Stimulated activated CD8-positive, alpha-beta memory T cell treated with anti-CD3 and anti-CD28 coated beads, Interleukin-4, amount 100 ng/mL, for 1 hour (primary cell): ENCODE measurements at places on chromosomes 2 and 18.

GRCh38 chr2:241924069-241924908, 54.8 kb downstream of the RTP5 start:
- DNase-seq, result no peak

DNA sequence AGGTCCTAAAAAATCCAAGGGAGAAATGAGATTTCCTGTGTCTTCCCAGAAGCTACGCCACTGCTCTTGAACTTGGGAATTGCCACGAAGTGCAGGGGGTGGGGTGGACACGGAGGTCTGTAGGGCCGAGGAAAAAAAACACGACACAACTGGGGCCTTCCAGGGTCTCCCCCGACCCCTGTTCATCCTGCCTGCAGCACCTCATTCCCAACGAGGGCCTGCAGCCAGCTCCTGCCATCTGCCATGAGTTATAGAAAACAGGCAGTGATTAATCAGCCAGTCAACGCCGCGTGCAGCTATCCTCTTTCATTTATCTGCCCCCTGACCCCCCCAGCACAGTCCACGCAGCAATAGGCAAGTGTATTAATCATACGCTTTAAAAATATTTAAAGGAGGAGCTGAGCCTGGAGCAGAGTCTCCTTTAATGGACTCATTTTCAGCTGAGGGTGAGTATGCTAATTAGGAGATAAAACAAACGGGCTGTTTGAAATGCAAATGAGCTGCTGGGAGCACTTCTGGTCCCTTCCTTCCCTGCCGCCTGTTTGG, 209.9 kb downstream of the TFCP2L1 start:
- no peak for DNase-seq

DNA sequence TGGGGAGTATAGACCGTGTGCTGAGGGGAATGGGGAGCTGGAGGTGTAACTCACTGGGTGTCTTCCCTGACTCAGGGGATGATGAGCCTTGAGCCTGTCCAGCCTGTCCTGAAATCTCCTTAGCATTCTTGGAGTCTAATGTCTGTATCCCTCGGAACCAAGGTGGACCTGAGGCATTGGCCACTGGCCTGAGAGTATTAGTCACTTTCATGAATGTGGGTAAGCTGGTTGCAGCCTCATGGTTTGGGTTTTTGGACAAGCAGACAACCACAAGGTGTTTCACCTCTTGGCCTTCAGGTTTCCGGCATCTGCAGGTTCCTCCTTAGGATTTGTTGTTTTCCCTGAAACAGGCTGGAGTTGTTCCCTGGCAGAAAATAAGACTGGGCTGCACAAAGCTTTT, 63.2 kb downstream of the PRKCE start:
- no peak for DNase-seq

- no peak for DNase-seq
Observed at GRCh38 chr2:72917138-72917876, at the start of gene EMX1. TSS of gene EMX1 (plus strand) at chr2:72917519. CDS start at chr2:72917853, 334 bp downstream.

DNA sequence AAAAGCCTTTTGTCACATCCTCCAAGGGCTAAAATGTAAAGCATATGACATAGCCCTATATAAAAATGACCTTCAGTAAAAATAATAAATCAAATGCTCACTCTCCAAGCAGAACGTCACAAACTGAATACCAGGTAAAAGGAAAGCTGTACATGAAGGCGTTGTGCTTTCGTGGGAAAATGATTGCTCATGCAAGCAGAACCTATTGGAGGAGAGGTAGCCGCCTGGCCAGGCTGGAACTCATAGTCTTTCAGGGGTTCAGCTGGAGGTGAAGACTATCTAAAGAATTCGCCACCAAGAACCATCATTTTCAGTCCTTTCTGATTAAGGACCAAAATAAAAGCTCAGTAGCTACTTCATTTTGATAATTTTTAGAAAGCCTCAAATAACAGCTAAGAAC, 44.7 kb downstream of the ANKRD44 start:
- no peak for DNase-seq

DNA sequence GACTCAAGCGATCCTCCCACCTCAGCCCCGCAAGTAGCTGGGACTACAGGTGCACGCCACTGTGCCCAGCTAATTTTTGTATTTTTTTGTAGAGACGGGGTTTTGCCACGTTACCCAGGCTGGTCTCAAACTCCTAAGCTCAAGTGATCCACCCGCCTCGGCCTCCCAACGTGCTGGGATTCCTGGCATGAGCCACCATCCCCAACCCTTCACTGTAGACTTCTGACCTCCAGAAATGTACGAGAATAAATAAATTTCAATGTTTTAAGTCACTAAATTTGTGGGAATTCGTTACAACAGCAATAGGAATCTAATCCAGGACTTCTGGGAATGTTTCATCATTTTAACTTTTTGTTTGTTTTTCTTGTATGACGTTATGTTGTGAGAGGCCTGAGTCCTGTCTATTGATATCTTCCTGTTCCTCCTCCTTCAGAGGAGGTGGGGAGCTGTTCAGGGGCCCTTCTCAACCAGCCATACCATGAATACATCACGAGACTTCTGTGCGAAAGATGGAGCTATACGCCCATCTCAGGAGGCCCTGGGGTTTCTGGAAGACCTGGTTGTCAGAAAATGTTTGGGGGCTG, 40.0 kb downstream of the TEX44 start:
- DNase-seq, result no peak

DNA sequence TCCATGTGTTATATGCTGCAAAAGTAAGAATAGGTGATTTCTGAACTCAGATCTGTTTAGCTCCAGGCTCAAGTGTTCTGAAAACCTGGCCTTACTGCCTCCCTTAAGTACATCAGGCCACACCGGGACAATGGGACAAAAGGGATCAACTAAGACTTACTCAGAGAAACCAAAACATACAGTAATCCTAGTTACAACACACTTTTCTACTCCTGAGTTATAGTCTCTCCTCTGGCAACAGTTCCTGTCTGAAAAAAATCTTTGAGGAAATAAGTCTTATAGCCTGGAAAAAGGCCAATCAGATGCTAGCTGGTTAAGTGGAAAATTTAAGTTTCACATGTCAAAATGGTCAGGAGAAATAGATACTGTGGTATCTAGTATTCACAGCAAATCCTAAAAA, 5.6 kb downstream of the METTL5 start:
- DNase-seq, result no peak

DNA sequence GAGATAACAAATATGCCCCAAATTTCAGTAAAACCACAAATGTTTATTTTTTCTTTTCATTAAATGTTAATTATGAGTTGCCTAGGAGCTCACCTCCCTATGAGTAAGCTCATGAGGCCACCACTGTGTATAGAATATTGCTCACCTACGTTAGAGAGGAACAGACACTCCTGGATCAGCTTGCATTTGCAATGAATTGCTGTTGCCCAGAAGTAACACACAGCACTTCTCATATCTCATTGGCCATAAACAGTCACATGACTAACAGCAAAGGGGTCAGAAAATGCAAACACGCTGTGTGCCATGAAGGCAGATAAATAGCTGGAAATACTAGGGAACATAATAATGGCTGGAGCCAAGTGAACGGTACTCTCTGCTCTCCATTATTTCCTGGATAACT, 89.0 kb upstream of the GALNT5 start:
- no peak for DNase-seq

- no peak for DNase-seq
Observed at GRCh38 chr2:215625207-215625606, 189.3 kb upstream of the FN1 start.

DNA sequence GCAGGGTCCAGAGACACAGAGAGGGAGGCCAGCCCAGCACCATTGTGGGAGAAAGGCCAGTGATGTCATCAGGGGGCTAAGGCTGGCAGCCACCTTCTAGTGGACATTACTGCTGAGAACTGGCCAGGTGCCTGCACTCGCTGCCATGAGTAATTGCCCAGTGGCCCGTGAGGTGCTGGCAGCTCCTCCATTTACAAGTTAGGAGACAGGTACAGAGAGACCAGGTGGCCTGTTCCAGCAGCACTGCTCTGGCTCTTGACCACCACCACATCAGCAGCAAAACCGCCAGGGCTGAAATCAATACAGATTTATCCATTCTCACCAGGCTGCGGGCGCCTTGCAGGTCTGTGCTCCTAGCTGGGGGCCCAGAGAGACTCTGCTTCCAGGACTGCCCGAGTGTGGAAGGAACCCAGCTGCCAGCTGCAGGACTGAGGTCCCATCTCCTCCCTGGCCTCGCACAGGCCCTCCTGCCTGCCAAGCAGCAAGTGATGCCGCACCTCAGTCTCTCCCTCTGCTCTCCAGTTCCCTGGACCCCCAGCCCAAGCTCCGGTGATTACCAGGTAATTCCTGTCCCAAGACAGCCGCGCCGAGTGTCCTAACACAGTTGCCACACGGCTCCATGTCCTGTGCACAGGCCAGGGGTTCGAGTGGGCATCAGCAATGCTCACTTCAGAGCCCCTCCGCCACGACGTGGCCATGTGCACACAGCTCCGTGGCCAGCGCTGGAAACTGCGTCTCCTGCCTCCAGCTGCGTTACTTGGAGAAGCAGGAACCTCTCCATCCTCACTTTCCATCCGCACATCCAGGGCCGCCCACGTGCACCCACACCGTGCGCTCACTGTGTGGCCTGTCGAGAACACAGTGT, 101.0 kb upstream of the CTDP1 start:
- no peak for DNase-seq

GRCh38 chr2:205464681-205465080, 217.6 kb upstream of the NRP2 start:
- no peak for DNase-seq

- no peak for DNase-seq
Observed at GRCh38 chr18:29853126-29853525, 1189.4 kb downstream of the DSC3 start.

- DNase-seq, result no peak
Observed at GRCh38 chr2:133484106-133484505, 84.2 kb downstream of the NCKAP5 start.

DNA sequence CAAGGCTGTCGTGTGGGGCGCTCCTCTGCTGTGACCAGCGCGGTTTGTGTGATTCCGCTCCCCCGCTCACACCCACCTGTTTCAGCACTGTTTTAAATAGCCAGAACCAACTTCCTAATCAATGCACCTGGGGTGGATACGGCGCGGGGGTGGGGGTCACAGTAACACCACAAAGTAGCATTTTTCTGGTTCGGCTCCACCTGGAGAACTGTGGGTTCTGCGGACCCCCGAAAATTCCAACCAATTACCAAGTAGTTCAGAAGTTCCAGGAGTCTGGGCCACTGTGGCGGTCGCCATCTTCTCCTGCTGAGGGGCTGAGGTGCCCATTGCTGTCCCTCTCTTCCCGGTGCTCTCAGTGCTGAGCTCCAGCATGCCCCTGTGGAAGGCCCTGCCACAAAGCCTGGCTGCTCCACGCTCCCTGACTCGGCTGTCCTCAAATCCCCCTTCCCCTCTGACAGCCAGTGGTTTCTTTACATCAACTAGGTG, 79.4 kb downstream of the GFPT1 start:
- DNase-seq, result no peak
